ENCODE measurements at places on chromosomes 6 and 20.
A peak's percentile ranks its signal among the peaks of the same experiment; 100 is the strongest.

GRCh38 chr6:124022641-124023040 lies 219.0 kb downstream of the NKAIN2 start:
- DNase-seq, result no peak

GRCh38 chr6:132023490-132023889 lies 72.3 kb upstream of the CCN2 start:
- DNase-seq, result no peak

- DNase-seq, result no peak
Measured at GRCh38 chr6:104728448-104728847, 131.3 kb downstream of the HACE1 start.

DNA sequence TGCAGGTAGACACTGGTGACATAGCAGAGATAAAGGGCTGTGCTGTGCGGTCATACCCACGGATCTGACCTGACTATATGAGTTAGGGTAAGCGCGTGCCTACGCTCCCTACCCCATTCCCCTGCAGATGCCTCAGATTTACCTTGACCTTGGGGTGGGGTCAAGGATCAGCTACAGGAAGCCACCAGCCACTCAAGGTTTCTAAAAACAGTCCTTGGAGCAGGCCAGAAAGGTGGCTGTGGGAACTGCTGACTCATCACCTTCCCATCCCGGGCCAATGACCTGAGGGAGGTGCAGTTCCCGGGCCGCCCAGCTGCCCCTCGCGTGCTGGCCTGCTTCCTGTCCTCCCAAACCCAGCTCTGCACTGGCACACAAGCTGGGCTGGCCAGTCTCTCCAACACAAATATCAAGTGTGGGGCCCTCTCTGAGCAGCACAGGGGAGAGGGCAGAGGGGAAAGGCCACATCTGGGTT lies 23.0 kb downstream of the KCNK5 start:
- no peak for DNase-seq

- no peak for DNase-seq
Measured at GRCh38 chr20:23107466-23107865, 21.3 kb upstream of the CD93 start.

- DNase-seq, result no peak
Measured at GRCh38 chr6:79656134-79656533, 25.0 kb downstream of the SH3BGRL2 start.

GRCh38 chr6:33836806-33837469 lies 33.1 kb upstream of the MLN start:
- DNase-seq, result no peak

- peak; percentile 31 for DNase-seq
Measured at GRCh38 chr6:143510991-143511891, at the start of gene FUCA2. Gene FUCA2 (minus strand): TSS chr6:143511720. CDS start chr6:143511634, 86 bp downstream.

GRCh38 chr6:39430871-39431523 lies 108.5 kb upstream of the KCNK16 start:
- no peak for DNase-seq

DNA sequence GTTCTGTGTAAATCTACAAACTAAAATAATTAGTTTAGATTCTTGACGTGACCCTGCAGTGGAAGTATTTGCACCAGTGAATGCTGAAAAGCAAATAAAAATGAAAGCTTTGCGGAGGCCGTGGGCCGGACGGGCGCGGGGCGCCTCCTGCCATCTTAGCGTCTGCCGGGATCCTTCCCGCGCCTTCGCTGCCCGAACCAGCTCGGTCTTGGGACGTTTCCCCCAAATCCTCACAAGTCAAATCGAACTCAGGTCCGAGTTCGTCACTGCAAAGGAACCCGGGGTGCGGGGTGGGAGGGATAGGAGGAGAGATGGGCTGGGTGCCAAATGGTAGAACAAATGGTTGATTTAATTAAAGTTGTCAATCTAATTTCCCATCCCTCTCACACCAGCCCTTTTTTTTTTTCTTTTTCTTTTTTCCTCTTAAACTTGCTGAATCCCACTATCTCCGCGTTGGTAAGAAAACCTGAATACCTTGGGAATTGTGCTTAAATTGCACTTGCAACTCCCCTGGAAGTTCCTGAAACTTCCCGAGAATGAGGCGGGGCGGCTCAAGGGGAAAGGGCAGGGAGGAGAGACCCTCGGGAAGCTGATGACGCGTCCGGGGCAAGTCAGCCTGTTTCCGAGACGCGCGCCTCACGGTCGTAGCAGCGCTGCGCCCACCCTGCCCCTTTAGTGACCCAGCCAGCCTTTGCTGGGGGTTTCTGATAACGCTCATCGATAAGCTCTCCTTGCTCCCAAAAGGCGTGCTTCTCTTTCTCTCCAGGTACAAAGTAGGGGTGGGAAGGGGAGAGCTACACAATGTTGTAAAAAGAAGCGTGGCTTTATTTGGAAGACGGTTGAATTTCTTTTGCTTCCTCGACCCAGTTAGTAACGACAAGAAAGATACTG lies 1.8 kb downstream of the GJA1 start:
- DNase-seq, result no peak

DNA sequence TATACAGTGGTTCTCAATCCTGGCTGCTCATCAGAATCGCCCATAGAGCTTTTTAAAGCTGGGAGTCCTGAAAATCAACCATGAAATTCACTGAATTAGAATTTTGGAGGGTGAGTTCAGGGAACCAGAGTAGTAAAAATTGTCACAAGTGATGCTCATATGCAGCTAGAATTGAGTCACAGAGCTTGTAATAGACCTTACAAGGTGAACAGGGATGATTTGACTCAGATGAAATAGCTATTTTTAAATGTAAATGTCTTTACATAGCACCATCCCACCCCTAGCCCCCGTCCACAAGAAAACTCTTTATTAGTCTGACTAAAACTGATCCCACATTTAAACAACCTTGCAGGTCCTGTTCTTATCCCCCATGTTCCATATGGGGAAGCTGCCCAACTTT lies 531.7 kb downstream of the LMBRD1 start:
- no peak for DNase-seq

DNA sequence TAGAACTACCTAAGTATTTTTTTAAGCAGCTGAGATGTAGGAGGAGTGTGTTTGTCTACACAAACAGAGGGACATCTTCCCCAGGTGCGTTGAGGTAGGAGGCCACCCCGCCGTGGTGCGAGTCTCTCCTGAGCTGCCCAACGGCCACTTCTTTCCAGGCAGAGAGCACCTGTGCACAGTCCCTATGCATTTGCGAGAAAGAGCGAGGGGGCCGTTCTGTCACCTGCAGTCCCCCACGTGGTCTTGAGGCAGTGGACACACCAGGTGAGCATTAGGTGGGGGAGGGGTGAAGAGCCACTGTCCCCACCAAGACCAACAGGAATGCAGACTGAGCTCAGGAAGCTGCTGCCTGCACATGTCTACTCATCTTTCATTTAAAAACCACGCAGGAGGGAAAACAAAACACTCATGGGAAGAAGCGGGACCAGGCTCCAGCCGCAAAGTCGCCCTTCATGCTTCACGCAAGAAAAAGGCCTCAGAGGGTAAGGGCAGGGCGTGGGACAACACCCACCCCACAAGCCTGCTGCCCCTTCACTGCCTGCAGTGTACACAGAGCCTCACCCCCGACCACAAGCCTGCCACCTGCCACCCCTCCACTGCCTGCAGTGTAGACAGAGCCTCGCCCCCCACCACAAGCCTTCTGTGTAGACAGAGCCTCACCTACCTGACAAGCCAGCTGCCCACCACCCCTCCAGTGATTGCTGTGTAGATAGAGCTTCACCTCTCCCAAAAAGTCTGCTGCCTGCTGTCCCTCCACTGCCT lies 142.0 kb downstream of the DLL1 start:
- no peak for DNase-seq

DNA sequence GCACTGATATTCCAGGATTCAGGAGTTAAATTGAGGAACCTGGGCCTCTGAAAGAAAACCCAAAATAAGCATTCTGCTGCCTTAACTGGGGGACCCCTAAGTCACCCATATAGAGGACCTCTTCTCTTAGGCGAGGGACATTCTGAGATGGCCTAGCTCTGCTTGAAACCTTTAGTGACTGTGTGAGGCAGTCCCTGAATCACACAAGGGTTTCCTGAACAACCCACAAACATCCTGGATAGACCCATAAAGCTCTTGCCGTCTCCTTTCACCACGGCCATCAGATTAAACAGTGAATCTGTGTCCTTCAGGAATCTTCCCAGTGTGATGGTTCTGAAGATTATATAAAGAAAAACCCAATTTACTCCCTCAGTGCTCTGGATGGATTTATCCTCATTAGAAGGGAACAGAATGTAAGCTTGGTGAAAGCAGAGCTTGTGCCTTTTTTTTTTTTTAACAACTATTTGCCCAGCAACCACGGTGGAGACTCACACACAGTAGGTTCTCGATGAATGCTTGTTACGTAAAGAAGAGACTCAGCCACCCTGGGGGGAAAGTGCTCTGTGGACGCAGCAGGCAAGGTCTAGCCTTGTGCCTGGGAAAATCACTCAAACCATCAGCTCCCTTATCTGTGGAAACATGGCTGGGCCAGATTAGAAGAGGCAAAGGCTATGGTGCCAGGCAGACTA lies 39.1 kb upstream of the SIRPG start:
- DNase-seq, result no peak

DNA sequence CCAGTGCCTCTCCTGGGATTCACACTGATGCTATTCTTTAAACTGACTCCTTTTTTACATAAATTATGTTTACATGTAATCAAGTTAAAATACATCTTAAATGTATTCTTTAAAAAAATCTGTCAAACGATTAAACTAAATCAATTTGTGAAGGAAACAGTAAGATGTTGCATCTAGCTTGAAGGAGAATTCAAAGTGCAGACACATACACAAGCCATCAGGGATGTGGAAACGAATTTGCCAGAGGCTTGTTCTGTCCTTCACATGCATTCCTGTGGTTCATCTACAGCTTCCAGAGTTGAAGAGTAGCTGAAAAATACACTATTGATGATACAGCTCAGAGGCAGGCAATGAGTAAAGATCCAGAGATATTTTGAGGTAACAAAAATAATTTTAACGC lies 7.3 kb upstream of the BPIFB3 start:
- no peak for DNase-seq

GRCh38 chr20:58698741-58699622 lies 6.4 kb downstream of the NPEPL1 start:
- DNase-seq, result no peak

GRCh38 chr6:149567194-149567586 lies 1.0 kb downstream of the GINM1 start:
- DNase-seq, result no peak

DNA sequence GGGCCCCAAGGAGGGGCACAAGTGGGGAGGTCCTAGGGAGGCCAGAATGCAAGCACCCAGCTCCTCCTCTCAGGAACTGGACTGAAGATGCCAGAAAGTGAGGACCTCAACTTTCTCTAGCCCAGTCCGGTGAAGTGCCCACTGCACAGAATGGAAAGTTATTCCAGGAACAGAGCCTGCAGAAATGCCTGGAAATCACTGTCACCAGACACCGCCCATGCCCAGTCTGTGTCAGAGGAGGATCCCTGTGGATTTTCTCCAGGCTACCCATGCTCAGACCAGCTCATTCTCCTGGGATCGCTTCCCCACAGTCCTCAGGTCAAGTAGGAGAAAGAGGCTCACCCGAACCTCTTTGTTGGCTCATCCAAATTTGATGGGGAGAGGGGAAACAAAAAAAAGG lies 6.5 kb downstream of the PRPH2 start:
- no peak for DNase-seq
